ENCODE measurements at places on chromosomes 11 and 22. TPM values are rescaled to one million over a fixed set of nuclear protein-coding genes. Genes with fewer than 3 reads are reported as not detected.

Gene RFPL1
- not detected for total RNA-seq

Gene MMP7
- total RNA-seq = 247 TPM

Gene F2
- total RNA-seq = not detected

Gene TBX1
- 2.9 TPM for total RNA-seq

Gene EIF3M
- total RNA-seq = 268 TPM

Gene DYNC2H1
- 46.2 TPM for total RNA-seq

Gene OR52N5
- not detected for total RNA-seq

Gene NFAM1
- 0.66 TPM for total RNA-seq

Gene CLMP
- 70.8 TPM for total RNA-seq

Gene A4GALT
- 6.6 TPM for total RNA-seq

Gene KDM4D
- total RNA-seq = 0.33 TPM

Gene HEPN1
- total RNA-seq = not detected

Gene KCNJ4
- total RNA-seq = not detected

Gene CCDC15
- 2.6 TPM for total RNA-seq

- no peak for DNase-seq
These were observed 57.8 kb downstream of the MED15 start for GRCh38 chr22:20565079-20565734.

DNA sequence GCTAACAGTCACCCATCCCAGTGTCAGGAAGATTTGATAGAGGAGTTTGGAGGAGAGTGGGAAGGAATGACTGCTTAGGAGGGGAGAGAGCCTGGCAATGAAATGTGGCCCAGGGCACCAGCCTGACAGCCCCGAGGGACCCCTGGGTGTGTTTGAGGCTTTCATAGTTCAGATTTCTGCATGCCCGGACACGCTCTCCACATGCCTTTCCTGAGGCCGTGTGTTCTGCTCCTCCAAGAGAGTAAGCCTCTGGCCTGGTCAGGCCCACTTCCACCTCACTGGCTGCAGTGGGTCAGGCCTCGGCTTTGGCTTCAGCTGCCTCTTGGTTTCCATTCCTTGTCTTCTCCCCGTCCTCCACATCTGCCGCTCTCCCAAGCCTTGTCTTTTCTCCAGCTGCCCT lies 78.4 kb downstream of the C22orf31 start:
- no peak for DNase-seq

DNA sequence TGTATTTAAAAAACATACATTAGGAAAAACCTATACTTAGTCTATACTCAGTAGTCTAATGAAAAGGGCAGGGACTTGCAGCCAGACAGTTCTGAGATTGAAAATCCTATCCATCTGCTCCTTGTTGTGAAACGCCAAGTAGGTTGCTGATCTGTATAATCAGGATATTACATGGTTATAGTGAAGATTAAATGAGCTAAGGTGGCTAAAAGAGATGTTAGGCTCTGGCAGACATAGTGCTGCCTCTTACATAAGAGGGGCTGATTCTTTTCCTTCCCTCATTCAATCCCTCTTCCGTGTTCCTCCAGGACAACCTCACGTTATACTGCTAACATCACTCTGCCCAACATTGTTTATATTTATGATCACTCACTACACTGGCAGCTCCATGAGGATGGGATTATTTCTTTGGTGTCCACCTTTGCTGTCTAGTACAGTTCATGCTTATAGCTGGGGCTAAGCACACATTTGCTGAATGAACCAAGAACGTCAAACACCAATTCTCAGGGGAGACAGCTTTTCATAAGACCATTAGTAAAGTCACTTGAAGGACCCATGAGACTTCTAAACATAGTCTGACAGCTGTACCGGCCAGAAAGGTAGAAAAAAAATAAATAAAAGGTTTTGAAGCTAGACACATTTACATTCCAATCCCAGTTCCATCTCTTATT lies 46.3 kb downstream of the GAB2 start:
- DNase-seq = no peak

- no peak for DNase-seq
These were observed 1.6 kb downstream of the APLP2 start for GRCh38 chr11:130071211-130071712.

DNA sequence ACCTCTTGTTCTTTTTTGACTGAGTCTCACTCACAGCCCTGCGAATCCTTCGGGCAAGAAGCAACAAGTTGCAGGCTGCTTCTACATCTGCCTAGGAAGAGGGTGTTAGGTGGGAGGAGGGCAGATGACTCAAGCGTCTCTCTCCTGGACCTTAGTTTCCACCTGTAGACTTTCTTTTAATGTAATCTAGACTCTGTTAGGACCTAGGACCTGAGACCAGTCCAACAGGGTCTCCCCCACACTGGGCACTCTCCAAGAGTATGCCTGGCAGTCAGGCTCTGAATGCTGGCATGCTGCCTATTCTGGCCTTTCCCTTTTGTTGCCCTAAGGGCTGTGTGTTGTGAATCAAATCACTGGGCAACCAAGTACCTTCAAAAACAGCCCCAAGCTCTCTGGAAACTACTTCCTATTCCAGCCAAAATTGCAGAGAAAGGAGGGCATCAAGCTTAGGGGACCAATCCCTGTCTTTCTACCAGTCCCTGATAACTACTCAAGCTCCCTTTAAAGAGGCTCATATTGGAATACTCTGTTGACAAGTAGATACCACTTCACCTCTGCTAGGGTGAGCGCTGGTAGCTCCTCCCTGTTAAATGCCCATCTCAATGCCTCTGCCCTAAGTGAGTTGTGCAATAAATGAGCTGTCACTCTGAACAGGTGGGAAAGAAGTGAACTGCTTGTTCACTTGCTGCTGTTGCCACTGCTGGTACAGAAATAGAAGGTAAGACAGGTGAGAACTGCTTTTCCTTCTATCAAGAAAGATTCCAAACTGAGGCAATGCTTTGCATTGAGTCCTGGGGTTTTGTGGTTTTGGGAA lies at the start of gene BBOX1:
Gene BBOX1 (plus strand): TSS at position 514 of the 814 bp plus-strand sequence. CDS start 14,616 bp downstream, outside the sequence.
- DNase-seq = peak; percentile 68

DNA sequence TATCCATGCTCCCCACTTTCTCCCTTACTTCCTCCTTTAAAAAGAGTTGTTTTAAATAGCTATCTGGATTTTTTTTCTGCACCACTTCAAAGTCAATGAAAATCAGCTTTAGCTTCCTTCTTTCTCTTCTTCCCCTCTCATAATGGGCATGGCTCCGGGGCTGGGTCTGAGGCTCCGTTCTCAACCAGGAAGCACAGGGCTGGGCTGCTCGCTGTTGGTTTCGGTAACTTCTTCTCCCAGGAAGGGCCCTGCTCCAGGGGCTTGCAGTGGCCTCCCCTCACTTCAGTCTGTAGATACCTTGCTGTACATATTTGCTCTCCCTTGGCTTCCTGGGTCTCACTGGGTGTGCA lies 23.8 kb downstream of the MICAL2 start:
- DNase-seq = no peak

- no peak for DNase-seq
These were observed 21.5 kb upstream of the GSTP1 start for GRCh38 chr11:67561971-67562619.

DNA sequence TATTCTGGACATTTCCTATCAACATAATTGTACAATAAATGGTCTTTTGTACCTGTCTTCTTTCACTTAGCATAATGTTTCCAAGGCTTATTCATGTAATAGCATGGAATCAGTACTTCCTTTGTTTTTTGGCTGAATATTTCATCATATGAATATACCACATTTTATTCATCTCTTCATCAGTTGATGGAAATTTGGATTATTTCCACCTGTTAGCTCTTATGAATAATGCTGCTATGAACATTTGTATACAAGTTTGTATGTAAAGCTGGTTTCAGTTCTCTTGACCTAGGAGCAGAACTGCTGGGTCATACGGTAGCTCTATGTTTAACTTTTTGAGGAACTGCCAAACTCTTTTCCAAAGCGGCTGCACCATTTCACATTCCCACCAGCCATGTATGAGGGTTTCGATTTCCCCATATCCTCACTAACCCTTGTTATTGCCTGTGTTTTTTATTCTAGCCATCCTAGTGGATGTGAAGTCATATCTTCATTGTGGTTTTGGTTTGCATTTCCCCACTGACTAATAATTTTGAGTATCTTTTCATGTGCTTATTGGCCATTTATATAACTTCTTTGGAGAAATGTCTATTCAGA lies 20.9 kb downstream of the EXT2 start:
- no peak for DNase-seq

- DNase-seq = no peak
These were observed 75.3 kb downstream of the APIP start for GRCh38 chr11:34840736-34841386.

DNA sequence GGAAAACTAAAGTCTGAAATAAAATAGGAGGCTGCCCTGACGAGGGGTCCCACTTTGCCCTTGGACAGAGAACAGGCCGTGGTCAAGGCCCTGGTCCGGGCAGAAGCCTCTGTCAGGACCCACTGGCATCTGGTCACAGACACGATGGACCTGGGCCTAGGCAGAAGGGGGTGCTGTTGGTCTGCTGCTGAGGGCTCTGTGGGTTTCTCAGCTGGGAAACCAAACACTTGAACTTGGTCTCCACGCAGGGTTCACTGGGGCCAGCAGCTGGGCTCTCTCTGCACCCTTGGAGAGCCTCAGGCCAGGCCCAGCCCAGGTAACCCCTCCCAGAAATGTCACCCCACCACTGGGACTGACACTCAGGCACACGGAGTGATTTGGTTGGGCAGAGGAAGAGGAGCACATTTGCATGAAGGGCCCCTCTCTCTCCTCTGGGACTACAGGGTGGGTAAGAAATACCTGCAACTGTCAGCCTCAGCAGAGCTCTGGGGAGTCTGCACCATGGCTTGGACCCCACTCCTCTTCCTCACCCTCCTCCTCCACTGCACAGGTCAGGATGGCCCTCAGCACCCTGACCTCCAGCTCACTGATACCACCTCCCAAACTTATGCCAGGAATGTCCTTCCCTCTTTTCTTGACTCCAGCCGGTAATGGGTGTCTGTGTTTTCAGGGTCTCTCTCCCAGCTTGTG lies 48.1 kb upstream of the TOP3B start:
- no peak for DNase-seq

DNA sequence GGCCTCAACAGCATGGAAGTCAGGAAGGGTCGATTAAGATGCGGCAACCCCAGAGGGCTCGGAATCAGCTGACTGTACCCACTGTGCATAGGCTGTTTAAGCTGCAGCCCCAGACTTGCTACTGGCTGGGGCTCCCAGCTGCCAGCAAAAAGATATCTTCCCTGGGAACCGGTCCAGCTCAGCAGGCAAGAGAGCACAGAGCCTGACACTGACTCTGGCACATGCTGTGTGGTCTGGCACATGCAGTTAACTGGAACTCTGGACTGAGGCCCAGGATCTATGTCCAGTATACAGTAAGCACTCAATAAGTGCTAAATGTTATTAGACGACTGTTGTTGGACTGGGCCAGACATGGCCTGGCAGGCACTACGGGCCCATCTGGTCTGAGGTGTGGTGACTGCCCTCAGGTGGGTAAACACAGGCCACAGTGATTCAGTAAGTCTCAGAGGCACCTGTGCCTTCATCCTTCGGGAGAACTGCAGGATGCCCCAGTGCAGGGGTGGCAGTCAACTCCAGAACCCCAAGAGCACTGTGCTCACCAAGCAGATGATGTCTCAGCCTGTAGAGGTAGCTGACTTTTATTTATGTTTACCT lies 87.6 kb downstream of the LARGE1 start:
- no peak for DNase-seq

DNA sequence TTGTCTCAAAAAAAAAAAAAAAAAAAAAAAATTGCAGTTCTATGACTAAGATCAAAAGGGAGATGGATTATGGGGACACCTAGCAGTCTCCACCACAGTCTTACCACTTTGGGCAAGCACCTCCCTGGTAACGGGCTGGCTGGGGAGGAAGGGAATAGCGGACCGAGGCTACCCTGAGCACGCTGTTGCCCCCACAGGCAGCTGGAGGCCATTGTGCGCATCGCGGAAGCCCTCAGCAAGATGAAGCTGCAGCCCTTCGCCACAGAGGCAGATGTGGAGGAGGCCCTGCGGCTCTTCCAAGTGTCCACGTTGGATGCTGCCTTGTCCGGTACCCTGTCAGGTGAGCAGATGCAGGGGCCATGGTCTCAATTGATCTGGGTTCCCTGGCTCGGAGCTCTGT lies 21.2 kb downstream of the MCM5 start:
- no peak for DNase-seq

GRCh38 chr11:111982019-111982464 lies 43.2 kb upstream of the DLAT start:
- peak; percentile 80 for DNase-seq

- DNase-seq = no peak
These were observed 38.7 kb downstream of the TMEM45B start for GRCh38 chr11:129854232-129854805.

GRCh38 chr11:86403458-86403857 lies 28.8 kb downstream of the CCDC81 start:
- no peak for DNase-seq
